ENCODE measurements at places on chromosomes 11 and 22. TPM values are rescaled to one million over a fixed set of nuclear protein-coding genes. Genes with fewer than 3 reads are reported as not detected.

DNA sequence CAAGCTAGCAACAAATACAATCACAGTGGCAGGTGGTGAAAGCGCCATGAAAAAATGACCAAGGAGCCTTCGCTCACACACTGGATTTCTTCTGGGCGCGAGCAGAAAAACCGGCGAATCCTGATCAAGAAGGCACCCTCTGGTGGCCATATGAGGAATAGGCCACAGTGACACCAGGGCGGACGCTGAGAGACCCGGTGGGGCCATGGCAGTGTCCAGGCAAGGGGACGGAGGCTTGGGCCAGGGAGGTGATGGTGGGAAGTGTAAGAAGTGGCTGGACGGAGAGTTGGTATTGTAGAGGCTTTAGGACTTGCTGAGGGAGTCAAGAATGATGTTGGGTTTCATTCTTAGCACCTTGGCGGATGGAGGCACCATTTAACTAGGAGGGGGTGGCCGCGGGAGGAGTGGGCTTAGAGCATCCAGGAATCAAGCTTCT is 16.9 kb upstream of the RAC2 start:
- DNase-seq = no peak

- no peak for DNase-seq
These were observed 573.6 kb downstream of the INSC start for GRCh38 chr11:15688351-15688792.

GRCh38 chr22:24893341-24894070 is 53.0 kb downstream of the LHFPL7 start:
- DNase-seq = no peak

DNA sequence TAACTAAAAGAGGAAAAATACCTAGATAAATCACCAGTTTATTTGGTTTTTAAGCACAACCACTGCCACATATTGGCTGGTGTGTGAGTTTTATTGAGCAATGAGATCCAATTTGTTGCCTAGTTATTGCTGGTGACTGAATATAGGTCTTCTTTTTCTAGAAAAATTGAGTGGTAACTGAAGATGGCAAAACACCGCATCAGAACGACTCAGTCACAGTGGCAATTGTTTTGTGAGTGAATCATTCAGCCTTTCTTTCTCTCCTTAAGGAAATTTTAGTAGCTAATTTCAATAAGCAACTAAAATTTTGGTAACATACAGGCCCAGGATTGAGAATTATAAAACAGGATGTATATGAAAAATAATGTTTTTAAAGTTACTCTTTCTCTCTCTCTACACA is 533.0 kb downstream of the KCNA4 start:
- DNase-seq = no peak

DNA sequence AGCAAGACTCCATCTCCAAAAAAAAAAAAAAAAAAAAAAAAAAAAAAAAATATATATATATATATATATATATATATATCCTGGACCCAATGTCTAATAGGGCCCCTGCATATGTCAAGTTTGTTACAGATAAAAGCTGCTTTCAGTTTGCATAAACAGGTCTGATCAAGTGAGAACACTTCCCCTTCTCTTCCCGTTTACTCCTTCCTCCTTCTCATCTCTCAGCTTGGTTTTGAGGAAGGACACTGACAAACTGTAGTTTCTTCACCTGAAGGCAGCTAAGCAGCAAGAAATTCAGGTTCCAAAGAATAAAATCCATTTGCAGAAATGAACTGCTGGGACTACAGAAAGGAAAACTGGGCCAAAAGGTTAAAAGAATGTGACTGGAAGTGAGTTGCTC is 11.7 kb downstream of the THOC5 start:
- DNase-seq = no peak

DNA sequence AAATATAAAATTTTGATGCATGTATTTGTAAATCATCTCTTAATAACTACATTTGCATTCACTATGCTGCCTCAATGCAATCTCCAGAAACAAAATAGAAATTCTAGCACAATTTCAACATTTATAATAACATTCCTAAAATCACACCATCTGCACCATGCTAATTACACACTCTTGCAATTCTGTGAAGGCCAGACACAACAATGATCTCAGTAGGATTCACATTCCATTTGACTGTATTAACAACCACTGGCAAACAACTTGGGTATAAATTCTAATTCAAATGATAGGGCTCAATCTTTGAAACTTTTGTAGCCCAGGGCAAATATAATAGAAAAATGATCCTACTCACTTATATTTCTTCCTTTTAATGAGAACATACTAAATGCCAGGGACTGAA is 25.9 kb downstream of the RAB6A start:
- no peak for DNase-seq

GRCh38 chr11:12177739-12178338 is 67.4 kb downstream of the MICAL2 start:
- DNase-seq = no peak

- no peak for DNase-seq
These were observed 165.5 kb downstream of the DSCAML1 start for GRCh38 chr11:117631336-117632140.

GRCh38 chr11:62105667-62106191 is 18.1 kb upstream of the INCENP start:
- DNase-seq = no peak

- DNase-seq = no peak
These were observed 3.7 kb upstream of the FGF3 start for GRCh38 chr11:69822676-69823494.

- no peak for DNase-seq
These were observed 49.3 kb downstream of the WT1 start for GRCh38 chr11:32385998-32386397.

DNA sequence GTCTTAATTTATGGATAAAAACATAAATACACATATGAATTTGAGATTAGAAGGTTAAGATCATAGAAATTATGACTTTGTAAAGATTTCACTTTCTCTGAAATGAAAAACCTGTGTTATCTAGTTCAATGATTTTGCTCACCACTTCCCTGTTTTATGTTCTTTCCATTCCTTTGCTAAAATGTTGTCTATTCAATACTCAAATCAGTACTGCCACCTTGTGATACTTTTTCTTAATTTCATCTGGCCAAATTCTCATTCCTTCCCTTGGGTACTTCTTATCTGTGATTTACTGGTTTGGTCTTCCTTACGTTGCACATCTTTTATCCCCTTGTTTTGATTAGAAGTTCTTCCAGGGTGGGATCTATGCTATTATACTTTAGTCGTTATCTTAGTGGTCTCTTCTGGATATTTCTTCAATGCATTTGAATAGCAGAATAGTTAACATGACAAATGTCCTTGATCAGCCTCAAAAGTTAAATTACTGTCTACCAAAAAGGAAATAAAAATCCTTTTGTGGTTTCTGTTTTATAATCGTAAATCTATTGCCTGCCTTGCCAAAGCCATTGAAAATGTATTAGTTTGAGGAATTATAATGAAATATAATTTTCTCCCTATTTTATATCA is 197.0 kb downstream of the PGR start:
- no peak for DNase-seq

DNA sequence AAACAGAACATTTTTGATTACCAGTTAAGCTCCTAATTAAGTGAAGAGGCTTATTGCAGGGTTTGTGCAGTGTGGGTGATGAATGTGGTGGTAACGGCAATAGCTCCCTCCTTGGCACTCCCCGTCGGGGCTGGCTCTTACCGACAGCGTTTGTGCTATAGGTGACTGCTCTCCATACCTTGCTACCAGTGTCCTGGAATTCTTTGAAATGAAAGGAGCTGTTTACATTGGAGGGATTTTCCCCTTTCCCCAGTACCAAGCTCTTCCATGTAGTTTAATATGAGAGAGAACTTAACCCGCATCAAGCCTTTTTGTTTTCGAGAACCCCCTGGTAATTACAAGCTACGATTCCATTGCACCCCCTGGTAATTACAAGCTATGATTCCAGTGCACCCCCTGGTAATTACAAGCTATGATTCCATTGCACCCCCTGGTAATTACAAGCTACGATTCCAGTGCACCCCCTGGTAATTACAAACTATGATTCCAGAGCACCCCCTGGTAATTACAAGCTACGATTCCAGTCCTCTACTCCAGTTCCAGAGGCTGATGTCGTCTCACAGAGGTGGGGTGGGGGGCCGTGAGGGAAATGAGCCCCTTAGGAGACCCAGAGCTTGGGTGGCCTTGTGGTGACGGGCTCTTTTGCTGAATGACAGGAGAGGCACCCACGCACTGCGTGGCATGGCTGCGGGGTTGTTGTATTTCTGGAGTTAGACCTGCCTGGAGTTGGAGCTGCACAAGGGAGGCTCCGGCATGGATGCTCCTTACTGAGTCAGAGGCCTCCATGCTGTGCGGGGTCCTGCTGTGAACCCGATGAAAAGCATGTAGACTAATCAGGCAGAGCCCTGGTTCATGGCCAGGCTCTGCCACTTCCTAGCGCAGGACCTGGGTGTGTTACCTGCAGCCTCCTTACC is 205.3 kb downstream of the TBC1D22A start:
- no peak for DNase-seq

DNA sequence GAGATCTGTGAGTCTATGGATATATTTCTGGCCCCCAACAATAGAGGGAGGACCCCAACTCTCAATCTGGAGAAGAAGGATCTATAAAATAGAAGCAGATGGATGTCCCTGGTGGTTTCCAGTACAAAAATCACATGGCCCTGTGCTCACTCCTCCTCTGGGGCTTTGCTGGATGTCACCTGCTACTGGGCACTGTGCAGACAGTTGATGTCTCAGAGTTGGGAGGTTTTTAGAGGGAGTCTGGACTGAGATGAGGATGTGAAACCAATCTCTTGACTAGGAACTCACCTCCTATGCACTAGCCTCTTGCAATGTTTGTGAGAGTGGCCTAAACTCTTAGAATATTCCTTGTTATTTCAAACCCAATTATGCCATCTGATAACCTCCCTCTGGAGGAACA is 107.2 kb downstream of the SCN3B start:
- DNase-seq = no peak

OR52E2 gene
- not detected for total RNA-seq

PHLDA2 gene
- total RNA-seq = 2.4 TPM

IL18BP gene
- total RNA-seq = 1.5 TPM

KCNQ1OT1 gene
- total RNA-seq = 0.76 TPM

GAL3ST1 gene
- total RNA-seq = 0.13 TPM

TH gene
- not detected for total RNA-seq

TUBA8 gene
- total RNA-seq = 0.63 TPM

NAP1L4 gene
- total RNA-seq = 105 TPM

DENND6B gene
- total RNA-seq = 1.9 TPM

NCR3LG1 gene
- 0.51 TPM for total RNA-seq

MYRF gene
- 0.26 TPM for total RNA-seq

Data from dermis microvascular lymphatic vessel endothelial cell (primary cell).